ENCODE measurements at places on chromosomes 2 and 18.
A peak's percentile ranks its signal among the peaks of the same experiment; 100 is the strongest.

GRCh38 chr2:119821266-119821665 lies 61.5 kb downstream of the PTPN4 start:
- DNase-seq: peak; percentile 13

DNA sequence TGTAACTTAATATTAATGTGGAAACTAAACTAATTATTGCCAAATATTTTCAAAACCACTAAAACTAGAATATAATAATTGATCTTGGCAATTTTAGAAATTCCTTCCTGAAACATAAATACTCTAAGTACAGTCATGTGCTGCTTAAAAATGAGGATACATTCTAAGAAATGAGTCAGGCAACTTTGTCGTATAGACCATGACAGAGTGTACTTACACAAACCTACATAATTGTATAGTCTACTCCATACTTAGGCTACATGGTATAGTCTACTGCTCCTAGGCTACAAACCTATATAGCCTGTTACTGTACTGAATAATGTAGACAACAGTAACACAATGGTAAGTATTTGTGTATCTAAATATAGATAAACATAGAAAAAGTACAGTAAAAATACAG lies 27.6 kb downstream of the FEZ2 start:
- no peak for DNase-seq

- no peak for DNase-seq
These were observed 347.2 kb upstream of the NETO1 start for GRCh38 chr18:73214970-73215369.

DNA sequence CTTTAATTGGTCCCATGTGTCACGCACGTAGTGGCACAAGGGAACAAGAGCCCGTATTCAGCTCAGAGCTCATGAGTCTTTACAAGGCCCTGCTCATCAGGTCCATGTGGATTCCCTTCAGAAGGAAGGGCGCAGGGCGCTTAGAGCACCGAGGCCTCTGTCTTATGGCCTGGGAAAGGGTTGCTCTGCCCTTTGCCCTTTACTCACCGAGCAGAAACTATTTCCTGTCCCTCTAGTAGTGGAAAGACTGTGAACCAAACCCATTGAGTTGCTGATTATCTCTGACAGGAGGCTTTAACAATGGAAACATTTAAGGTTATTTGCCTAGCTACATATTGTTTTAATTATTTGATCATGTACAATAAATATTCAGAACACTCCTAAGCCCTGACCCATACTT lies 102.0 kb upstream of the ACAA2 start:
- no peak for DNase-seq

DNA sequence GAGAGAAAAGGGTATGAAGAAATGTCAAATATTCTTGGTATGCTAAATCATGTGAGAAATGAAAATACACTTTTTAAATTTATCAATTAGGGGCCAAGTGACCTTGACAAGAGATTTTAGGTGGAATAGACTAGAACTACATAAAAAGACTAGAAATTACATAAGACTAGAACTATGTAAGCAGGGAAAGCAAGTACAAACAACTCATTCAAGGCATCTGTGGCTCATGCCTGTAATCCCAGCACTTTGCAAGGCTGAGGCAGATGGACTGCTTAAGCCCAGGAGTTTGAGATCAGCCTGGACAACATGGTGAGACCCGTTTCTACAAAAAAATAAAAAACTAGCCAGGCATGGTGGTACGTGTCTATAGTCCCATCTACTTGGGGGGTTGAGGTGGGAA lies 20.3 kb downstream of the SF3B1 start:
- no peak for DNase-seq

Data from NK-92 treated with Interleukin-12 subunit alpha and Interleukin-12 subunit beta, amount 100 ng/mL, for 24 hours (cell line).